ENCODE measurements at places on chromosomes 1 and 21. TPM values are rescaled to one million over a fixed set of nuclear protein-coding genes. Genes with fewer than 3 reads are reported as not detected.

- DNase-seq = peak; percentile 45
Observed at GRCh38 chr1:156115514-156116374, 1.2 kb downstream of the LMNA start.

- peak; percentile 86 for DNase-seq
Observed at GRCh38 chr1:164611754-164612642, 53.0 kb downstream of the PBX1 start.

- no peak for DNase-seq
Observed at GRCh38 chr1:204530932-204531331, 14.7 kb downstream of the MDM4 start.

- DNase-seq = peak; percentile 75
Observed at GRCh38 chr1:94836891-94837290, 16.7 kb downstream of the SLC44A3 start.

GRCh38 chr1:93275634-93276295, 69.9 kb upstream of the DR1 start:
- peak; percentile 44 for DNase-seq

DNA sequence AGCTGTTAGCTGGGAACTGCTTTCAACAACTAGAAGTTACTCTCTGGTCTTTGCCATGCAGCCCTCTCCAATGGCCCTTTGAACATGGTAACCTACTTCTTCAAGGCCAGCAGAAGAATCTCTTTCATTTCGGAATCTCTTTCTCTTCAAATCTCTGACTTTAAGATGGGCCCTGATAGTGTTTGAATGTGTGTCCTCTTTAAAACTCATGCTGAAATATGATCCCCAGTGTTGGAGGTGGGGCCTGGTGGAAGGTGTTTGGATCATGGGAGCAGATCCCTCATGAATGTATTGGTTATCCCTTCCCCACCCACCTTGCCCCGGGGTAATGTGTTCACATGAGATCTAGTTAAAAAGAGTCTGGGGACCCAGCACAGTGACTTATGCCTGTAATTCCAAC, 54.5 kb upstream of the SOX13 start:
- no peak for DNase-seq

GRCh38 chr1:200226969-200227303, 182.9 kb downstream of the ZNF281 start:
- DNase-seq = peak; percentile 68

DNA sequence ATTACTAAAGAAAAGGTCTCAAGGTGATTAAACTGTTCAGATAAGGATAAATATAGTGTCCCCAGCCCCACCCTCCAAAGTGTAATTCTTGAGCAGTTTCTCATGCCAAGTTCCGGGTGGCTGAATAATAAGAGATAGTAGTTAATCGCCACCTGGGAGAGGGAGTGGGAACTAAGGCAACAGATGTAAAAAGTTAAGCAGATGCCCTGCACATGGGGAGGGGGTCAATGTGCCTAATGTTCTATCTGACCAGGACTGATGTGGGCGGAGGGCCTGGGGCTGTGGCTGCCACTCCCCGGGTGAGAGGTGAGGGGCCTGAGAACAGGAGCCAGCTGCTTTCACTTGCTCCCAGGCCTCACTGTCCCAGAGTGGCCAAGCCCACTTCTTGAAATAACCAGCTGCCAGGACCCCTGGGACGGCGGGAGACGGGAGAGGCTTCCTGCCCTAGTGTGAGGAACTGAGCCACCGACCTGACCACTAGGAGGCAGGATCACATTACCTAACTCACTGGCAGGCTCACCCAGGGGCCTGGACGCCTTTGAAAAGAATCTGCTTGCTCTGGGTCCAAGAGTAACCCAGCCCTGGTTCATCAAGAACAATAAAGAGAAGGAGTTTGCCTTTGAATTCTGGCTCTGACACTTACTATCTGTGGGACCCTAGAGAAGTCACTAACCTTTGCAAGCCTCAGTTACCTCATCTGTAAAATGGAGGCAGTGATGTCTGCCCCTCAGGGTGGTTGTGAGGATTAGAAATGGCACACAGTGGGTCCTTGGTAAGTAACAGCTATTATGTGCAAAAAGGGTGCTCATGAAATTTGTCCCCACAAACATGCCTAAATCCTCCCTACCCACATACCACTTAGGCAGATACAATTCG, 179.2 kb downstream of the ATG4C start:
- DNase-seq = peak; percentile 7

DNA sequence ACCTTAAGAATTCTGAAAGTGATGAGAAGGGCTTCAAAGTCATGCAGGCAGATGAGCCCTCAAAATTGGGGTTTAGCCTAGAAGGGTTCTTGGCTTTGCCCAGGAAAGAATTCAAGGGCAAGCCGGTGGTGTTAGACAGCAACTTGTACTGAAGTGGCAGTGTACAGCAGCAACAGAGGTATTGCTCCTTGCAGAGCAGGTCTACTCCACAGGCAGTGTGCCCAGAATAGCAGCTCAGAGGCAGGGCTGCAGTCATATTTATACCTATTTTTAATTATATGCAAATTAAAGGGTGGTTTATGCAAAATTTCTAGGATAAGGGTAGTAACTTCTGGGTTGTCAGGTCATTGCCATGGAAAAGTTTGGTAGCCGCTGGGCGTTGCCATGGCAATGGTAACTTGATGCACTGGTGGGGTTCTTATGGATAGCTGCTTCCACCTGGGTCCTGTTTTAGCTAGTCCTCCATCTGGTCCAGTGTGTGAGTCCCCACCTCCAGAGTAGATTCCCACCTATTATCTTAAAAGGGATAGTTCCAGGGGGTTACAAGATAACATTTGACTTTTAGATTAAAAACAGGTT, 57.9 kb upstream of the CR2 start:
- no peak for DNase-seq

DNA sequence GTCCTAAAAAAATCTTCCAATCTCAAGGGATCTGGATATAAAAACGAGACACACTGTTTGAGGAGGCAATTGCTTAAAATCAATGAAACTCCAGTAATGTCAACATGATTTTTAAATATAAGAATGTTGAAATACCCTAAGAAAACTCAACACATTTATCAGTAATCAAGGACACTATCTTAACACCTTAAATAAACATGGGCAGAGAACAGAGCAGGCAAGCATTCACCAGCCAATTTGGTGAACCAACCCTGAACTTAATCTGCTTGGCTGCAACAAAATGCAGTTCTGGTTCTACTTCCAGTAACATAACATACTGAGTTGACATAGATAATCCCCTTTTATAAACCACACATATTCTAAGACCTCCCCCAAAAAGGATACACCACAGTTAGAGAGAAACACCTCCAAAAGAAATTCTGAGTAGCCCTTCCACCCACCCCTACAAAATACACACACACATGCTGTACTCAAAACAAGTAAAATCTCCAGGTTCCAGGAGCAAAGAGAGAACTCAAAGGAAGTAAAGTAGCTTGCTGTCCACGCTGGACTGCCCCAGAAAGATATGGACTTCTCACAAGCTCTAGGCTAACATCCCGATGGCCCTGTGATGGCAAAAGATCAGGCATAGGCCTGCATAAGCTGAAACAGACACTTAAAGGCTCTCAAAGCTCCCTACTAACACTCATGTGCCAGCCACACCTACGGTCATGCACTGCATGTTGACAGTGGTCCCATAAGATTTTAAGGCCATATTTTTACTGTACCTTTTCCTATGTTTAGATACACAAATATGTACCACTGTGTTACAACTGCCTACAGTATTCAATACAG, 30.5 kb downstream of the TP53BP2 start:
- no peak for DNase-seq

- DNase-seq = no peak
Observed at GRCh38 chr1:84089867-84090266, 54.2 kb upstream of the PRKACB start.

GRCh38 chr1:91224878-91225277, 179.8 kb downstream of the HFM1 start:
- DNase-seq = no peak

DNA sequence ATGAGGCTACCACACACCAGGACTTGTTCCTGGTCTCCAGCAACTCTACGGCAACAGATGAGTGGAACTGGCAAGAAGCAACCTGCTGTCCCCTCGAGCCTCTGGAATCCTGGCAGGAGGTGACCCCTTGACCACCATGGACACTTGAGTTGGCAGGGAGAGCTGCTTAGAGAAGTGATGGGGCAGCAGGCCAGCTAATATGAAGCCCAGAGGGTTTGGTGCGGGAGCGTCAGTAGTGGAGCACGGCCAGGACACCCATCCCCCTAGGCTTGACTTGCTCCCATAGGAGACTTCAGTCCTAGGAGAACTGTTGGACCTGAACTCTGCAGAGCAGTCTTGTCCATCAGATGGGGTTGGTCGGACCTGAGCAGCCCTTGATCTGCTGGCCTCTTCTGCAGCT, 56.5 kb downstream of the CTH start:
- no peak for DNase-seq

DNA sequence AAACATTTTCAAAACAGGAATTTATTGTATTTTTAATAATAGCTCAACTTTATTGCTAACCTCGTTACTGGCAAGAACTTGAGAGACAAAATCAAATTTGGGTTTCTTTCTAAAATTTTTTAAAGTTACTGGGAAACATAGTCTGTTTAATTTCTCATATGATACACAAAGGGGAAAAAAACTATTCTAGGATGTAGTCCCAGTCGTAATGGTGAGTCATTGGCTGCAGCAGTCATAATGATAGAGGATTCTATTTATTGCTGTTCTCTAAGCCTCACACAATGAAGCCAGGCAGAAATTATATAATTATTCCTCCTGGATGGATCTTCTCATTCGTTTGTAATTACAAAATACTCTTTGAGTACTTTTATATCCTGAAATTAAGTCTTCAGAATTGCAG, 326.5 kb upstream of the SGIP1 start:
- peak; percentile 25 for DNase-seq

DNA sequence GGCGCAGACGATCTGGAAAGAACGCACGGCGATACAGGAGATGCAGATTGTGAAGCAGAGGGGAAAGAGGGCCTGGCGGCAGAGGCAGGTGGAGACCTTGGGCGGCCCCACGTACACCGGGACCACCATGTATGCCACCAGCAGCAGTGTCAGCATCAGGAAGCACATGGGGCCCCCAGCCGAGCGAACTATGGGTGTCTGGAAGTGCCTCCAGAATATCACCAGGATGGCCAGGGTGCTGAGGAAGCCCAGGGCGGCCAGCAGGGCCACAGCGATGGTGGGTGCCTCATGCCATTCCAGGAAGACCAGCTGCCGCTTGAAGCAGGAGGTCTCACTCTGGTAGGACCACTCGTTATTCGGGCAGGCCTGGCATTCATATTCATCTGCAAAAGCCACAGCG, 19.3 kb downstream of the TAS1R2 start:
- DNase-seq = no peak

DNA sequence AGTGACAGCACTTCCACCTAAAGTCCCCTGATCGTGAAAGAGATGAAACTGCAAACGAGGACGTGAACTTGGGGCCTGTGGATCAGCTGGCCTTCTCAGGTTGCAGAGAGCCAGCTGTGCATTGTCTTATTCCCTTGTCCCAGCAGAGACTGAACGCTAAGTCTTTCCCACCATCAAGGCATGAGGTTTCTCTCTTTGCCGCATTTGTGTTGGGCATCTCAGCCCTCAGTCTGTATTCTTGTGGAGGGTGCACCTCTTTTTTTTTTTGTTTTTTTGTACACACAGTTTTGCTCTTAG, 71.4 kb downstream of the KIF26B start:
- no peak for DNase-seq

- DNase-seq = peak; percentile 73
Observed at GRCh38 chr21:41564871-41565274, 56.9 kb upstream of the TMPRSS2 start.

DNA sequence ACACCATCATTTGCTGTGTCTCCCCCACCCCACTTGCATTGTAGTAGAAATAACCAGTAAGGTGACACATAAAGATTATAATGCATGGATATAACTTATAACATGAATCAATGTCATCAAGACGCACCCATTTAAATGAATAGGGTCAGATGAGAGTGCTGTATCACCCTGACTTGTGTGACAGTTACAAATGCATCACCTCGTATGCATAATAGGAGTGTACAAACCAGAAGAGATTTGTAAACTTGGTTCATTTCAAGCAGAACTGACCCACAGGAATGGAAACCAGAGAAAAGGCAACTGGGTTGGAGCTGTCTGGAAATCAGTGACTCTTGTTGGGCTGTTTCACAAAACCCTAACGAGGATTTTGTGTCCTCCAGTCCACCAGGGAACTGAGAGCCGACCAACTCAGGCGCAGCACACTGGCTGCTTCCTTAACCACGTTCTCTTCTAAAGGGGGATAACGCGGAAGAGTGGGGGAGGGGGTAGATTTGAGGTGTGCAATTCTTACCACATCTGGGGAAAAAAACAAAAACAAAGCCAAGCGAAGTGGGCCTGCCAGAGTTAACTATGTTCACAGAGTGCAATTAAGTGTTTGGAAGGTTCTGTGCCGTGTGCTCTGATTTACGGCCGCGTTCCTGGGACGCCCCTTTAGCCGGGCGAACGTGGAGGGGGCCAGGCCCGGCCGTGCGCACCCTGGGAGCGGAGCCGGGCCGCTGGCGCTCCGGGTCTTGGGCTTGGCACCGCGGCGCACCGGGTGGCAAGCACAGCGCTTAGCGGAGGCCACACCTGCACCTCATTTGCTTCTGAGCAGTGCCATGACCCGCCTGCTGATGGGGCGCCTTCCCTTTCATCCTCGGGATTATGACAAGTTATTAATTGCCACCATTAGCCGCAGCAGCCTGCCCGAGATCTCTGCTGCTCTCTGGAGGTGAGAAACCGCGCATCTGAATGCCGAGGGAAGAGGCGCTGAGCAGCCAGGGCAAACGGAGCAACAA, 248.8 kb upstream of the FOXD3 start:
- DNase-seq = no peak

GRCh38 chr1:3001471-3002348, 19.6 kb upstream of the ACTRT2 start:
- DNase-seq = no peak

GRCh38 chr1:28144203-28145135, 32.0 kb downstream of the PTAFR start:
- DNase-seq = peak; percentile 97

The PDE9A gene
- 1.9 TPM for total RNA-seq

The GNAT2 gene
- total RNA-seq = not detected

The SIM2 gene
- 0.26 TPM for total RNA-seq

The SLAMF9 gene
- 16.6 TPM for total RNA-seq

The GPR3 gene
- not detected for total RNA-seq

The FMOD gene
- total RNA-seq = not detected

The SMIM34 gene
- total RNA-seq = 6.8 TPM

The FTCD gene
- total RNA-seq = not detected

The CHAF1B gene
- total RNA-seq = 1.3 TPM

The RASSF5 gene
- total RNA-seq = 3.4 TPM

The PTPRF gene
- 202 TPM for total RNA-seq

The FAM177B gene
- total RNA-seq = not detected

The FHAD1 gene
- total RNA-seq = 0.13 TPM
